ENCODE measurements at places on chromosomes 6 and 20.

DNA sequence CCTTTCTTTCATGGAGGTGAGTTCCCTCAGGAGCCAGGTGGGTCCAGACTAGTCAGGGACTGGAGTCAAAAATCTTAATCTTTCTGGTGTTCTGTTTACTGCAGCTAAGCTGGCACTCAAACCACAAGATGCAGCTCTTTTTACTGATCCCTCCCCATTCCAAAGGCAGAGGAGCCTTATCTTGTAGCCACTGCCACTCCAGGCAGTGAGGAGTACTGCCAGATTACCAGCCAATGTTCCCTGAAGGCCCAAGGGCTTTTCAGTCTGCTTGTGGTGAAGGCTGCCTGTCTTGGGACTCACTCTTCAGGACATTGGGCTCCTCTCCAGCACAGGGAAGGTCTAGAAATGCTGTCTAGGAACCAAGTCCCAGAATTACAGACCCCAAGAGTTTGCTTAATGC lies 490.4 kb upstream of the ADGRB3 start:
- no peak for DNase-seq

DNA sequence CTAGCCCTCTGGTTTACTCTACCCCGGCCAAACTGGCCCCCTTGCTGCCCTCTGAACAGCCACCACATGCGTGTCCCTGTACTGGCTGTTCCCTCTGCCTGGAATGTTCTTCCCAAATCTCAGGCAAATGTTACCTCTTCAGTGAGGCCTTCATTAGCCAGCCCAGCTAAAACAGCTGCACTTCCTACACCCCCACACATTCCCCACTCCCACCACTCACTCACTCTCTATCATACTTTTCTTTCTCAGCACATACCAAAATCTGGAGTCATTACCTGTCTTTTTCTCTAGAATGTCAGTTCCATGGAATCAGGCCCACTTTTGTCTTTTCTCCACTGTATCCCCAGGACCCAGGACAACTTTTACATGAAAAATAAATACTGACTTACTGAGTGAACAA lies 401.2 kb upstream of the SULF2 start:
- no peak for DNase-seq

DNA sequence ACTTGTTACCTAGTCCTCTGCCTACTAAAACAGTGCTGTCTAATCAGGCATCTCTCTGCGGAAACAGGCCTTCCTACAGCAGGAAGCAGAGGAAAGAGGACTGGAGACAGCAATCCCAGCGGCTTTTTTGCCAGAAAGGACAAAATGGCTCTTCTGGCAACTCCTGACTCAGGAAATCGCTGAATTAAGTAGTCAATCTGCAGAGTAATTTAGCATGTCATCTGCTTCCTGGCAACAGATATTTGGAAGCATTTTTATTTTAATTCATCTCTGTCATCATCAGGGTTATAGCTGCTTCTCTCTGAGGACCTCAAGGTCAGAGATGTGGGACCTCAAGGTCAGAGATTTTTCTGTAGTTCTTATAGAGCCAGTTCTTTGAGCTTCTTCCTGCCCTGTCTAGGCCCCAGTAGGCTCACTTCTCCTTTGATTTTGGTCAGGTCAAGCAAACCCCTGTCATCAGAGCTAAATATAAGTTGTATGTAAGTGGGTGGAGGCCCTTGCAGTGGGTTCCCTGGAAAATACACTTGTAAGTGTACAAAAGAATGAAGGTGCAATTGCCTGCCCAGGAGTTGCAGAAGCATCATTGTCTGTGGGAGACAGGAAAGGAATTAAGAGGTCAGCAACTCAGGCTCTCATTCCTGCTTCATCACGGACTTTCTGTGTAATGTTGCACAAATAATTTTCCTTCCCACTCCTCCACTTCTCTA lies 229.4 kb downstream of the ALDH8A1 start:
- no peak for DNase-seq

DNA sequence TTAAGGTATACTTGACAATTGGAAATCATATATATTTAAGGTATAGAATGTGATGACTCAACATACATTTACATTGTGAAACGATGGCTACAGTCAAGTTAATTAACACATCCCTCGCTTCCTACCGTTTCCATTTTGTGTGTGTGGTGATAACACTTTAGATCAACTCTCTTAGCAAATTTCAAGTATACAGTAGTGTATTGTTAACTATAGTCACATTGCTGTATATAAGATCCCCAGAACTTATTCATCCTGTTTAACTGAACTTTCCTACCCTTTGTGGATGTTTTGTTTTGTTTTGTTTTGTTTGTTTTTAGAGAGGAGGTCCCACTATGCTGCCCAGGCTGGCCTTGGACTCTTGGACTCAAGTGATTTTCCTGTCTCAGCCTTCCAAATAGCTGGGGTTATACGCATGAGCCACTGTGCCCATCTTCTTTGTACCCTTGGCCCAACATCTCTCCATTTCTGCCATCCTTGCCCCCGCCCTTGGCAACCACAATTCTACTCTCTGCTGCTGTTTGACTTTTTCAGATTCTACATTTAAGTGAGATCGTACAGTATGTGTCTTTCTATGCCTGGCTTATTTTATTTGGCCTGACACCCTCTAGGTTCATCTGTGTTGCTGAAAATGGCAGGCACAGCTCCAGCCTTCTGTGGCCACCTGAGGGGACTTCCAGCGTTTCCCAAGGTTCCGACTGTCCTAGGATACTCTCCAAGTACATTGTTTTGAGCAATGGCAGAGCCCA lies 90.5 kb upstream of the SNX9 start:
- DNase-seq = no peak

DNA sequence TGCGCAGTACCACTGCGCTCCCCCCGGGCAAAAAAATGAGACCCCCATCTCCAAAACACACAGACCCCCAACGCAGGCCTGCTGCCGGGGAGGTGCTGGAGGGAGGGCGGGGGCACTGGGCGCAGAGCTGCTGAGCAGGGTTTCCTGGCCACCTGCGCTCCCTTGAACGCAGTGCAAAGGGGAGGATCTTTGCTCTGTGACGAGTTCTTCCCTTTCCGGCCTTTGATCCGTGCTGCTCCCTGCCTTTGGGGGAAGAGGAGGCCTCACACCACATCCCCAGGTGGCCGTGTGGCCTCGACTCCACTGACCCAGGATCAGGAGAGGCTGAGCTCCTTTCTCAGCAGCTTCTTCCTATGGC lies 8.9 kb upstream of the COL20A1 start:
- DNase-seq = no peak

DNA sequence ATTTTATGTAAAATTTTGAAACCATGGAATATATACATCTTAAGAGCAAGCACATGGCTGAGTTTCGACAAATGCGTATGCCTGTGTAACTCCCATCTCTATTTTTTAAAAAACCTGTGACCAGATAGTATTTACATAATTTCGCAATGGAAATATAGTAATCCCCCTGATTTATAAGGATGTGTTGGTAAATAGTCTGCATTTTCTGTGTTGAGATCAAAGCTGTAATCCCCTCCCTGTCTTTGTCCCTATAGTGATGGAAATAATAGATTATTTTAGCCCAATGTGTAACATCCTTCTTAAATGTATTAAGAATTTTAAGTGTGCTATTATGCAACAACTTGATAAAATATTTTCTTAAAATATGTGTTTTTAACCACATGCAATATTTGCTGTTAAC lies 267.3 kb downstream of the CDKAL1 start:
- DNase-seq = no peak

DNA sequence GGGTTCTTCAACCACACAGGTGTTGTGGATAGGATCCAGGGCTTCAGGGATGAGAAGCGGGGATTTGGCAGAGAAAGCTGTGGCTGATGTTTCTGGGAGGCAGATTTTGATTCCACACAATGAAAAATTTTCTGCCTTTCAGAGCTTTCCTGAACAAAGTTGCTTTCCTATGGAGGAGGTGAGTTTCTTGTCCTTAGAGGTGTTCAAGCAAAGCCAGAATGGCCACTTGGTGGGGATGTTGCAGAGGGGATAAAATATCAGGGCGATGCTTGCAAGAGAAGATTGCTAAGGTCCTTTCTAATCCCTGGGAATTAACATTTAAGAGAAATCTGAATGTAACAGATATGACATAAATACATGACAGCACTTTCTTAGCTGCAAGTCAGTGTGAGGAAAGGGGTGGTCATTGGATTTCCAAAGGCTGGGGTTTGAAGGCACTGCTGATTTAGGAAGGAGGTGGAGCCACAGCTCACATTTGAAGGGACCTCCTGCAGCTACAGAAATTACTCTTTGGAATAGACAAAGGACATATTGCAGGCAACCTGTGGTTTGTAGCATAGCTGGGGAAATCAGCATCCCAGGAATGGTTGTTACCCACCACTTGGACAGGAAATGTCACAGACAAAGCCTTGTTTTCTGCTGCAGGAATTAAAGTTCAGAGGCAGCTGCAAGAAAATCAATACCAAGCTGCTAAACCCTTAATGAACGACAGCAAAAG lies 271.1 kb upstream of the CHD6 start:
- no peak for DNase-seq

GRCh38 chr20:51153867-51154707 lies 131.2 kb upstream of the KCNG1 start:
- no peak for DNase-seq

- no peak for DNase-seq
Measured at GRCh38 chr20:833121-833449, 430 bp upstream of the FAM110A start.

- no peak for DNase-seq
Measured at GRCh38 chr6:137692806-137693205, 174.3 kb upstream of the TNFAIP3 start.

GRCh38 chr20:32522526-32522775 lies 62.7 kb downstream of the NOL4L start:
- DNase-seq = peak; percentile 77

DNA sequence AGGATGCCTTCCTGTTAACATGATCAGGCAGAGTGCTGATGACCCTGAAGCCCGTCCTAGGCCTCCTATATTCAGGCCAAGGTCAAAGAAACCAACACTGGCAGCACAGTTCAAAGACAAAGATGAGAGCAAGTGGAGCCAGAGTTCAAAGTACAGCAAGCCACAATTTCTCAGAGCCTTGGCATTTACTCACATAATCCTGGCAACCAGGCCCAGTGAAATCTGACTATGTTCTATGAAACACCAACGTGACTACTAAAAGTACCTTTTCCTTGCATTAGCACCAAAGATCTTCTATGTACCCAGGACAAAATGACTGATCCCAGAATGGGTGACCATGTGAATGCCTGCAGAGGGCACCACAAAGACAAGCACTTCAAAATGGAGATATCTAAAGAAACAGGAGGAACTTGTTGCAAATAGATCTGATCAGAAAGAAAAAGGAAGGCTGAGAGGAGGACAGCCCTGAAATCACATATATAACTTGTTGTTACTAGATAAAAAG lies 3.9 kb downstream of the NFS1 start:
- DNase-seq = no peak

GRCh38 chr20:56730003-56730402 lies 100.9 kb downstream of the TFAP2C start:
- no peak for DNase-seq

DNA sequence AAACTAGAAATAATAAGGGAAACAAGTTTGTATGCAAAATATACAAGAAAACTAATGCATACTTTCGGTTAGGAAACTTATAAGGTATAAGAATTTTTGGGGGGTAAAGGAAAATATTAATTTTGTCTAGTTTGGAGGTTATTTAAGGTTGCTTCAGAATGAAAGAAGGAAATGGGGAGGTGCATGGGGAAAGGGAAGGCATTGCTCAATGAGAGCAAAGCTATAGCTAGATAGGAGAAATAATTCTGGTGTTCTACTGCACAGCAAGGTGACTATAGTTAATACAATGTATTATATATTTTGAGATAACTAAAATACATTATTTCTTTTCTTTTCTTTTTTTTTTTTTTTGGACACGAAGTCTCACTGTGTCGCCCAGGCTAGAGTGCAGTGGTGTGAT lies 5.4 kb upstream of the MYMX start:
- DNase-seq = no peak

- no peak for DNase-seq
Measured at GRCh38 chr6:166333172-166333995, 9.0 kb downstream of the SFT2D1 start.

DNA sequence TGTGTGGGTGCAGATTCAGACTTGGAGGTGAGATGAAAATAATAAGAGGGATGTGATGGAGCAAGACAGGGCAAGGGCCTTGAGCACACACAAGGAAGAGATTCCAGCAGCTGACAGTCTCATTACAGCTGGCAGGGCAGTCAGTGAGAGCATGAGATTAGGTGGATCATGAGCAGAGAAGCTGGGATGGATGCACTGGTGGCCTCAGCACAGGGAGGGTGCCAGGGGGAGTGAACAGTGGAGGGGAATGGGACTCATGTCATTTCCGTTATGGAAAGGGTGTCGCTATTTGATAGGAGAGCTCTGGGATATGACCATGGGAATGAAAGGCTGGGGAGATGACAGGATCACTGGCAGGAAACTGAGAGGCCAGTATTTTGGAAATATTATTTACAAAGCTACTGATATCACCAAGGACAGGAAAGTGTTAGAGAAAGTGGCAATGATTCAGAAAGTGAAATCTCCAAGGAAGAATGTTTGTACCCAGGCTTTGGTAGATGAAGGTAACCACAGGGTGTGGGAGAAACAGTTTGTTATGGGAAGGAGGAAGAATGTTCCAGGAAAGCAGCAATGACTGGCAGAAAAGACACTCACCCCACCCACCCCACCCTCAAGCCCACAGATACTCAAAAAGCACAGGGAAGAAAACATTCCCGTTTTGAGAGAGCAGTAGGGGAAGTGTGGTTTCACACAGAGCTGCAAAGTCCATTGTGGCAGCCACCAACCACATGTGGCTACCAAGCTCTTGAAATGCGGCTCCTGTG lies 214.7 kb upstream of the PROKR2 start:
- no peak for DNase-seq

GRCh38 chr6:167706313-167707109 lies 120.2 kb upstream of the AFDN start:
- no peak for DNase-seq

GRCh38 chr6:125718109-125718508 lies 31.3 kb upstream of the HEY2 start:
- DNase-seq = no peak

GRCh38 chr6:139888681-139889122 lies 514.3 kb upstream of the CITED2 start:
- DNase-seq = no peak

- DNase-seq = no peak
Measured at GRCh38 chr6:159715605-159716004, 11.7 kb upstream of the WTAP start.

GRCh38 chr6:53203483-53203882 lies 54.8 kb upstream of the GCM1 start:
- no peak for DNase-seq

- DNase-seq = no peak
Measured at GRCh38 chr20:20710443-20711315, 1.8 kb downstream of the RALGAPA2 start.

All from SK-N-DZ (cell line).